ENCODE measurements at places on chromosomes 3 and 15.

DNA sequence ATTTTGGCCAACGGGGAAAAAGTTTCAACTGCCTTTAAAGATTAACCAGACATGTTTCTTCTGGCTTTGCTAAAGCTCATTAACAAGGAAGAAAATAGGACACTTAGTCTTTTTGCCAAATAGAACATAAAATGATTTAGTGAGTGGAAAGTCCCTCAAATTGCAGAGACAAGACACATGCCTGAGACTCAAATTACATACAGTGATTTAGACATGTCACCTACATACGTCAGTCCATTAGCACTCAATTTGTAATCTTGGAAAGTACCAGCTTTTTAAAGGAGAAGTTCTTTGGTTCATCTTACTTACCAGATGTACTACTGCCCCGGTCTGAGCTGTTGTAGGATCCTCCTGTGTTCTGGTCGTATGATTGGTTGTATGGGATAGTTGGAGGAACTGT, 1134.2 kb downstream of the ROBO1 start:
- no peak for DNase-seq

- no peak for DNase-seq
Measured at GRCh38 chr15:76327191-76328105, 9.1 kb upstream of the ISL2 start.

- DNase-seq = no peak
Measured at GRCh38 chr3:154034797-154035330, 86.3 kb upstream of the ARHGEF26 start.

- no peak for DNase-seq
Measured at GRCh38 chr3:21345382-21345976, 405.5 kb downstream of the ZNF385D start.

GRCh38 chr3:70149714-70150400, 150.3 kb downstream of the SAMMSON start:
- DNase-seq = no peak

DNA sequence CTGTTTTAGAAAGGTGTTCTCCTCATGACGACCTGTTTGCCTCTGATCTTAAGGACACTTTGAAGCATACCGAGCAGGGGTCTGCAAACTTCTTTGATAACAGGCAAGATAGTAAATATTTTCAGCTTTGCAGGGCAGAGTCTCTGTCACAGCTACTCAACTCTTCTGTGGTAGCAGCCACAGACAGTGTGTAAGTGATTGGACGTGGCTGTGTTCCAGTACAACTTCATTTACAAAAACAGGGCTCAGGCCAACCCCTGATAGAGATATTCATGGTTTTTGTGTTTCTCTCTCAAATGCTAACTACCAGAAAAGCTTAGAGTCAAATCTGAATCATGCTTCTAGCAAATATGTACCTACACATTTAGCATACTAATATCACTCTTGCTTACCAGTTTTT, 51.5 kb downstream of the TGFBR2 start:
- no peak for DNase-seq

DNA sequence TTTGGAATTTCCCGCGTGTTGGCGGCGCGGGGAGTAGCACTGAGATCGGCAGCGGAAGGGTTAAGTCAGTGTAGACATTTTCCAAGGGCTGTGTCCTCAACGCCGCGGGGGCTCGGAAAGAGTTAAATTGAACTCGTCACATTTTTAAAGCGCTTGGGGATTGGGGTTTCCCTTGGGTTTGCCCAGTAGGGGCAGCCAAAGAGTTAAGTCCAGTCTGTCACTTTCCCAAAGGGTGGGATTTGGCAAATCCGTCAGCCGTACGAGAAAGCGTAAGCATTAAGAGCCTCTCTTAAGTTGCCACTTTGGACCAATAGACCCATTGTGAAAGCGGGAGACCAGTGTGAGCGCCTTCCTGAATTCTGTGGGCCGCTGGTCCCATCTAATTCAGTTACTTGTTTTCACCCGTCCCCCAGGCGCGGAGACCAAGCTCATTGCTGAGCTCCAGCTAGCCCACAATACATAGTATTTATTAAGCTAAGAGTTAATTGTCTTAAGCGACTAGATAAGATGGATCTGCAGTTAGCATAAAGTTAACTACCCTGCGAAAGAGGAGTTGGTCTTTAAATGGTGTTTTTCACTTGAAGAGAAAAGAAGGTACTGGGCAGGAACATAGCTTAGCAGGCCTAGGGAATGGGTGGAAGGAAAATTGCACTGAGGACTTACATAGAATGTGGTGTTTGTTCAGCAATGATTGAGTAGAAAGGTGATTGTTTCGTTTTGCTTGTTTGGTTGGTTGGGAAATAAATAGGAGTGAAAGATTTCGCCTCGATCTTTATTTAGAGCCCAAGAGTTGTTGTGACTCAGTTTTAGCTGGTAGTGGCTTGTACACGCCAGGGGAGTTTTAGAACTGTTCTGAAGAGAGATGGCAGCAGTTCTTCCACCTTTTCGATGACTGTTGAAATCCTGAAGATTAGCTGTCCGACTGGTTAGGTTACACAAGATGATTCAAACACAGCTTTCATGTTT, 932 bp downstream of the ARL8B start:
- DNase-seq = no peak

GRCh38 chr3:31932990-31933389, 48.1 kb downstream of the OSBPL10 start:
- no peak for DNase-seq

DNA sequence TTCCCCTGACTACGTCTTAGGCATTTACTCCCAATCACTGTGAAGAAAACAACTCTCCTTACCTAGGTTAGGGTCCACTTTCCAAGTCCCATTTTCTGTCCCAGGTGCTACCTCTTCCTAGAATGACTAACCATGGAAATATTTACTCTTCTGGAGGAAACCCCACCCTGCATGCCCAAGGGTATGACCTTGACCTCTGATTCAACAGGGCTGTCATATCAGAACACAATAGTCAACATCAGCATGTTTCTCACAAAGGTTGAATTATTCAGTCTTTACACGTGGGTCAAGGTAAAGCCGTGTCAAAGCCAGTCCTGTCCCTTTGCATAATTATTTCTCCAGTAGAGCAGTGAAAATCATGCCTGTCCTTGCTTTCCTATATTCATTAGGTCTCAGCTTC, 4.3 kb upstream of the FRMD5 start:
- no peak for DNase-seq

DNA sequence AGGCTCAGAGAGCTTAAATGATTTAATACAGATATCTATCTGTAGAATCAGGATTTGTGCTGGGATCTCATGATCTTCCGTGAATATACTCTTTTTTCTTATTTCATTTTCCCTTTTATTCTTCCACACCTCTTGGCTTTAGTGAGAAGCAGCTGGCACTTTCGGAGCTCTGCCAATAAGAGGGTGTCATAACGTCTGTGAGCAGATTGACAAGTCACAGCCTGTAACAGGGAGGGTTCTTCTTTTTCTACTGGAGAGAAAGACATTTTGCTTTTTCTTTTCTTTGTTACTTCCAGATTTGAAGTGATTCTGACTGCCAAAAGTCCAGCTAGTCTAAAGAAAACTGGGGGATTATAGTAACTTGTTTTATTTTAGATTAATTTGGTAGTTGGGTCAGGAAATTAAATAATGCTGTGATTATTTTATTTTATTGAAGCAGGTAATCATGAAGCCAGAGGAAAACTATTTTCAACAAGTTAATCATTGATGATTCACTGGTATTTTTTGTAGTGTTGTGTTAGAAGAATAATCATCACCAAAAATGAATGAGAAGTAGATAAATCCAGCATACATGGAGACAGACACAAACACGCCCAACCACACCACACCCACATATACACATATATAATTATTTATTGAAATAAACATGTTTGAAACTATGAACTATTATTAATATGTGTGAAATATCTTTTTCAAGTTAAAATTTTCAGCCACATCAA, 69.8 kb downstream of the TNFAIP8L3 start:
- no peak for DNase-seq

DNA sequence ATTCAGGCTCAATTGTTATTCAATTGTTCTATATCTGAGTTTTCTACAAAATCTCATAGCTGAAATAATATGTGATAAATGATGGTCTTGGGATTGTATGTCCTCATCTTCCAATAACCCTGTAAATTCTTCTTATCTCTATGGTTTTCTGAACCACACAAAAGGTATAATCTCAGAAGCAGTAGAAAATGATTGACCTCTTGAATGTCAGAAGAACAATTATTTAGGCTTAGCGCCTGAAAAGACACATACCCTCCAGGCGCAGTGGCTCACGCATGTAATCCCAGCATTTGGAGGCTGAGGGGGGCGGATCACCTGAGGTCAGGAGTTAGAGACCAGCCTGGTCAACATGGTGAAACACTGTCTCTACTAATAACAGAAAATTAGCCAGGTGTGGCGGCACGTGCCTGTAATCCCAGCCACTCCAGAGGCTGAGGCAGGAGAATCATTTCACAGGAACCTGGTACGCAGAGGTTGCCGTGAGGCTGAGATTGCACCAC, 288.0 kb upstream of the TBC1D5 start:
- DNase-seq = no peak

- peak; percentile 21 for DNase-seq
Measured at GRCh38 chr15:65077981-65078352, 1.4 kb downstream of the KBTBD13 start.

Data from stimulated activated CD8-positive, alpha-beta memory T cell treated with anti-CD3 and anti-CD28 coated beads, Interleukin-7, amount 100 ng/mL, for 4 hours (primary cell).